ENCODE measurements at places on chromosomes 5 and 9. TPM values are rescaled to one million over a fixed set of nuclear protein-coding genes. Genes with fewer than 3 reads are reported as not detected.

PDLIM4 gene
- total RNA-seq = 34.8 TPM

CDKN2A gene
- total RNA-seq = 1.8 TPM

AK8 gene
- total RNA-seq = 0.78 TPM

SPAAR gene
- total RNA-seq = 0.26 TPM

ADAMTS12 gene
- 5.9 TPM for total RNA-seq

FAM219A gene
- total RNA-seq = 7.7 TPM

ZNF483 gene
- 6.5 TPM for total RNA-seq

SLC34A3 gene
- not detected for total RNA-seq

SELENOP gene
- 229 TPM for total RNA-seq

MYOT gene
- not detected for total RNA-seq

ANKRD34B gene
- not detected for total RNA-seq

PDE8B gene
- 0.11 TPM for total RNA-seq

GZMA gene
- not detected for total RNA-seq

CBY3 gene
- total RNA-seq = not detected

All from articular chondrocyte of knee joint (primary cell).